NT2/D1 (cell line): ENCODE measurements at places on chromosomes 16 and 17.

DNA sequence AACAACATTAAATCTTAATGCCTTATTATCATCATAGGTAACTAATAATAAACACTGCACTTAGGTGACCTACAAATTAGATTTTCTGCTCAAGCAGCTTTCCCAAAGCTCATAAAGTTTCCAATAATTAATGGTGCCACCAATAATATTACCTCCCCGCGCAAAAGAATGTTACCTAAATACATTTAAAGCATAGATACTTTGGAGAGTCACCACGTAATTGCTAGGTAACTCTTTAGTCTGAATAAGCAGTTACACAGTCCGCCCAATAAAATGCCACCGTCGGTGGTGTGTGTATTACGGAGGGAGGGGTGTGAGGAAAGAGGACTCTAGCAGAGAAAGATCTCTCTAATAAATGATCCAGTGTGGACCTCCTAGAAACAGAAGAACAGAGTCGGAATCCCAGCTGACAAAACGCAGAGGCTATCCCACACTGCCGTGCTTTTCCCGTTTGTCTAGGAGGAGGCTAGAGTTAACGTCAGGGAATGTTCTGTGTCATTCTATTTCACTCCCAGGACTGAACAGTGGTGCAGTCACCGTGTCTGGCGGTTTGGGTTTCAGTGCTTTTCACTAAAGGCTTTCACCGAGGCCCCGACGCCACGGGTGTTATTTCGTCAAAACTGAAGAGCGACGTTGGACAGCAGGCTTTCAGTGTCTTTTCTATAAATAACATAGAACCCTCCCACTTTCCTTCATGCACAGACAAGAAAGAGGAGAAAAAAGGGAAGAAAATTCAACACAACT, 630 bp downstream of the RNFT1 start:
- no peak for DNase-seq

GRCh38 chr16:1356061-1356900, 4.5 kb downstream of the GNPTG start:
- DNase-seq = no peak

- DNase-seq = no peak
These were observed 10.9 kb downstream of the ANKS3 start for GRCh38 chr16:4723071-4723767.

DNA sequence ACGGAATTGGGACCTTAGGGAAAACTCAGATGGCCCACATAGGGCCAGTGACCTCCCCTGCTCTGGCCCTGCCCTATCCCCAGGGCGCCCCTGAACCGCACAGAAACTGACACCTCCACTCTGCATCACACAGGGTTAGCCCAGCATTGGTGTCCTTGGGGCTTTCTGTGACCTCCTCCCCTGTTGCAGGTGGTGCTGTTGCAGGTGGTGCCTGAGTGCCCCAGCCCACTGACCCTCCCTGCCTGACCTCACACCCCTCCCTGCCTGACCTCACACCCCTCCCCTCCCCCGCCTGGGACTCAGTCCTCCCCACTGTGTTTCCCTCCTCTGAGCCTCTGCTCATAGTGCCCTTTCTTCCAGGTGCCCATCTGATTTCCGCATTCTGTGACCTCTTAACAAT, 21.4 kb downstream of the TNFRSF13B start:
- DNase-seq = no peak

GRCh38 chr17:59366773-59367656, 35.6 kb downstream of the YPEL2 start:
- DNase-seq = no peak

DNA sequence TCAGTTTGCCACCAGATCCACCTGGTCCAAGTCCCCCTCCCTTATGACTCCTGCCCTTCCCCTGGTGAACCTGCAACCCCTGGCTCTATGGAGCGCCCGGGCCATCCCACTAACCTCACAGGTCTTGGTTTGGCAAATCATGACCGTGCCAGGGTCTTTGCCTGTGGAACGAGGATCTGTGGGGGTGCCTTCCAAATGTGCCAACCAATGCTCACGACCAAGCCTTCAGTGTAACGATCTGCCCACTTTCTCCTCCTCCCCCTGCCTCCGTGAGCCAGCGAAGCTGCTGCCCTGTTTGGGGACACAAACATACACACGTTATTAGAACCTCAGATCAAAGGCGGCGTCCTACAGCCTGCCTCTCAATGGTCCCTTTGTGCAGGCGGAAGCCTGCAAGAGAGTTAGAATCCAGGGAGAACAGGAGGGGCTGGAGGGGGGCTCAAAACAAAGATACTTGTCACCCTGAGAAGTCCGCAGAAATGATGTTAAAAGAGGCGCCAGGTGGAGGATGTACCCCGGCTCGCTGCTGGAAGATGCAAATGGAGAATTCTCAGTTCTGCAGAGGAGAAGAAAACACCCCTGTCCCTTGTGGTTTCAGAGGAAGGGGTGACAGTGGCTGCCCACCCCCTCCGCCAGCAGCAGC, 9.0 kb upstream of the NKD1 start:
- no peak for DNase-seq

GRCh38 chr17:12320286-12320685, 299.6 kb downstream of the MAP2K4 start:
- DNase-seq = no peak

- DNase-seq = no peak
These were observed 83.2 kb downstream of the ARHGAP23 start for GRCh38 chr17:38511150-38512108.

DNA sequence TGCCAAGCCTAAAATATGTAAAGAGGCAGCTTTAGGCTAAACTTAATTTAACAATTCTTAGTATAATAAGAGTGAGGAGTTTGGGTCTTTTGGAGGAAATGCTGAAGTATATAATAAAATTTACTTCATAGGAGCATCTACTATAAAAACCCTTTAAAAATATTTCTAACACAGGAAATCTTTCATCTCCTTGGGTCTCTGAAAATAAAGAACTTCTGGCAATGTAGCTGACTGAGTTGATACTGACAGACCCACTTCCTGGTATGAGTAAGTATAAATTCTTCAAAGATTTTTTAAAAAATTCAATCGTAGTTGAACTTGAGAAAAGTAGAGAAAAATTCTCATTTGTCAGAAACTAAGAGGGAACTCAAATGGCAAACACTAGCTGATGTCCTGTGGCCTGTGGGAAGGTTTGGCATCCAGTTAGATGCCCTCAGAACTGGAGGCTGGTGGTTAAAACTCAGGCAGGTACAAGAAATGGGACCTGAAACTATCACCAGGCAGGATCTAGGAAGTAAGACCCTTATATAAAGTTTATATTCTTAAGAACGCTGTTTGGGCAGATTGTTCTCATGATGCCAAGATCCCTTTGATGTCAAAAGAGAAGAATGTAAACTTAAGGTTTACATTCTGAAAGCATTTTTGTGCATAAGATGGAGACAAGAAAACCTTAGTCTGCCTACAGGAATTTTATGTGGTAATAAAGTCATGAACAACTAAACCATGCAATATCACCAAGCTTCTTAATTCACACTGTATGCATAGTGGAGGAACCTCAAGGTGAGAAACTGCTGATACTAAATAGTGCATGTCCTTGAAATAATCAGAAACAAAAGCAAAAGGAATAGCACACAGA, 6.2 kb downstream of the KRTAP4-6 start:
- no peak for DNase-seq

DNA sequence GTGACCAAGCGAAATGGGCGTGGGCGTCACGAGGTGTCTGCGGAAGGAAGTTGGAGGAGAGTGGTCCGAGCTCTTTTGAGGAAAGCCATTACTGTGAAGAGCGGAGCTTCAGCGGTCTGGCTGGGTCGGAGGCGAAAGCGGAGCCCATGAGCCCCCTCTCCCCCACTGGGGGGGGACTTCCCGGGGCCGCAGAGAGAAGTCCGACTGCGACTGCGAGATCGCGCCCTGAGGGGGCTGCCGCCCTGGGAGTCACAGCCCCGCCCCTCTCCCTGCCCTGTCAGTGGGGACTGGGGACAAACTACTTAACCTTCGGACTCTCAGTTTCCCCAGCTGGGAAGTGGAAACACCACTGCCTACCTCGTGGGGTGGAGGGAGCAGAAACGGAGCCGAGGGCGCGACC, 20.0 kb upstream of the ARL4D start:
- no peak for DNase-seq

GRCh38 chr17:64130559-64131001, 636 bp upstream of the ERN1 start:
- no peak for DNase-seq

DNA sequence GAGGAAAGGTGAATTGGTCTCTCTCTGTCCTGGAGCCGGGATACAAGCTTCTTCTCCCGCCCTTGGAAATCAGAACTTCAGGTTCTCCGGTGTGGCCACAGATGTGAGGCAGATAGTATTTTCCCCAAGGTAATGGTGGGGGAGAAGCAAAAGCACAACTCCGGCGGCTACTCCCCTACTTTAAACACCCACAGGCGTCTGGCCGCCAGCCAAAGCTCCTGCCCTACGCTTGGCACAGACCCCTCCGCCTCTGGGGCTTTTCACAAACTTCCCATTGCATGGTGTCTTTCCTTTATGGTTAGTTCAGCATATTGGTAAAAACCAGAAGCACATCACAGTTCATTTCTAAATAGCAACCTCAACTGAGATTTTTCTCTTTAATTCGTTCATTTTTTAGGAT, 39.4 kb upstream of the B4GALNT2 start:
- DNase-seq = no peak

- DNase-seq = no peak
These were observed 152.7 kb downstream of the RAB11FIP4 start for GRCh38 chr17:31544186-31544585.

DNA sequence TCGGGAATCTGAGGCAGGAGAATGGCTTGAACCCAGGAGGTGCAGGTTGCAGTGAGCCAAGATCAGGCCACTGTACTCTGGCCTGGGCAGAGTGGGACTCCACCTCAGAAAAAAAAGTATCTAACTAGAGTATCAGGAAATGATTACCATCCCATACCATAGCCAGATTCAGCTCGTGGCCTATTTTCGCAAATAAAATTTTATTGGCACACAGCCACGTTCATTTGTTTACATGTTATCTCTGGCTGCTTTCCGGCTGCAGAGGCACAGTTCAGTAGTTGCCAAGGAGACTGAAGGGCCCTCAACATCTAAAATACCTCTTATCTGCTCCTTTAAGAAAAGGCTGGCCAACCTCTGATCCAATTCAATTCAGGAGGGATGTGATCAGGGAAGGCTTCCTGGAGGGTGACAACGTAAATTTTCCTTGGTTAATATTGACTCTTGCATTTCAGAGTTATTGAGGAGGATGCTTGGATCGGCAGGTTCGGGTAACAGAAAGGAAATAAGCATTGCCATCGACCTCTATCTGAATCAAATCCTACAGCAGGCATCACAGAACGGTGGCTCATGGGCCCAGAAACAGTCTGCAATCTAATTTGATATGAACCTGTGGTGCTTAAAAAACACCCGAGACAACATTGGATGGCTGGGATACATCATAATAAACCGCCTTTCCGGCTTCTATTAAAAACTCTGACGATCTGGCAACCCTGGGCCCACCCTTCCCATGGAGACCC, 73.8 kb downstream of the XYLT1 start:
- no peak for DNase-seq

GRCh38 chr17:39581759-39582085, 26.0 kb downstream of the NEUROD2 start:
- no peak for DNase-seq

DNA sequence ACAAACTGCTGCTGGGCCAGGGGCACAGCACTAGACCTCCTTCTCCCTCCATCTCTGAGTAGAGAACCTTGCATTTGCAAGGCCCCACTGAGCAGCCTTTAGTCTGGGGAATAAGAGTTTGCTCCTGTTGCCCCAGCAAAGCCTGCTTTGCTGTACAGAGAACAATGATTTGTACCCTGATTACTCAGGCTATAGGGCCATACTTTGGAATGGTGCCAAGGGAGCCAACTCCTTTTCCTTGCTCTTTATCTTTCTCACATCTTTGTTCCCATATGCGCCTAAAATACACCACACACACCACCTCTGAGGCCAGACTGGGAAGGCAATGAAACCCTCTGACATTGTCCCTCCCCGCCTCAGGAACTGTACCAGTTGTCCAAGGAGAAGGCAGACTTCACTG, 21.2 kb downstream of the LIG3 start:
- DNase-seq = no peak

DNA sequence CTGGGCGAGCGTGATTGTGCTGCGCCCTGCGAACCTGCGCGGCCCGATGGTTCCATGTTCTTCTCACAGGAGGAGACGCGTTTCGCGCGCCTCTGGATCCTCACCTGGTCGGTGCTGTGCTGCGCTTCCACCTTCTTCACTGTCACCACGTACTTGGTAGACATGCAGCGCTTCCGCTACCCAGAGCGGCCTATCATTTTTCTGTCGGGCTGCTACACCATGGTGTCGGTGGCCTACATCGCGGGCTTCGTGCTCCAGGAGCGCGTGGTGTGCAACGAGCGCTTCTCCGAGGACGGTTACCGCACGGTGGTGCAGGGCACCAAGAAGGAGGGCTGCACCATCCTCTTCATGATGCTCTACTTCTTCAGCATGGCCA, 1.0 kb downstream of the FZD2 start:
- no peak for DNase-seq

GRCh38 chr17:8290043-8290442, 1.6 kb downstream of the RANGRF start:
- no peak for DNase-seq

DNA sequence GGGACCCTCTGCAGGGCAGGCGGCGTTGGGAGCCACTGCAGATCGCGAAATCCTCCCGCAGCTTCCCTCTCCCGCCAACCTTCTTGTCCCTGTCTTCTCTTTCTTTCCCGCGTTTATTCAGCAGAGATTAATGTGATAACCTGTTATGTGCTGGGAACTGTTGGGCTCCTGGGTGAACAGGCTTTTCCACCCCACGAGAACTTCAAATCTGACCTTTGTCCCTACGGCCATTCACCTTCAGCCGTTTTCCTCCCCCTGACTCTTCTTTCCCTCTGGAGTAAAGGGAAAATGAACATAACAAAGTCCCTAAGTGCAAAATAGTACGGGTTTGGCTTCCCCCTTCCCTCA, 15.2 kb upstream of the KPNA2 start:
- DNase-seq = no peak

GRCh38 chr16:25827709-25828108, 135.9 kb downstream of the HS3ST4 start:
- no peak for DNase-seq

DNA sequence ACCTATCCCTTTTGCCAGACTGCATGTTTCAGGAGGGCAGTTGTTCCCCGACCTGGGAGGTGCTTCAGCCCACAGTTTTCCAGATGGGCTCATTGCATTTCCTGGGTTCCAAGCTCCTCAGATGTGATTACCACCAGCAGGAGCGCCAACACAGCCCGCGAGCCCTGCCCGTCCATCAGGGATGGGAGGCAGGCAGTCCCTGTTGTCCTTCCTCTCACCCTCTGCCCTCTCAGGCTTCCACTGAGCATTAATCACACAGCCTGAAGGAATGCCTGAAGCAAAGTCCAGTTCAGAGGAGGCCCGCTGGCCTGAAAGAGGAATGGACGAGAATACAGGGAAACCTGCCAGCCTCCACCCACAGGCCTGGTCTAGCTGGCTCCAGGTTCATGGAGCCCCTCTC, 256.3 kb upstream of the SDK2 start:
- DNase-seq = no peak
